A549 treated with dexamethasone at 1 μM for 4 hours (cell line): ENCODE measurements at places on chromosomes 6 and 20. TPM values are rescaled to one million over a fixed set of nuclear protein-coding genes. Genes with fewer than 3 reads are reported as not detected.

Gene SPATS1
- total RNA-seq: not detected in 5 replicates

Gene IPCEF1
- 0.07 to 0.24 TPM (median 0.11 TPM) in 5 replicates for total RNA-seq

Gene ID1
- total RNA-seq: 341 to 512 TPM (median 429 TPM) in 5 replicates

Gene CCR6
- total RNA-seq: 0.07 TPM in 1 of 5 replicates, not detected in the others

Gene LIN28B
- total RNA-seq: 1.2 to 1.7 TPM (median 1.4 TPM) in 5 replicates

Gene HECA
- 1.5 to 2.8 TPM (median 2.2 TPM) in 5 replicates for total RNA-seq

Gene DNMT3B
- 2.9 to 4.5 TPM (median 3.7 TPM) in 5 replicates for total RNA-seq

Gene CTAGE9
- not detected in 5 replicates for total RNA-seq

Gene RBM24
- total RNA-seq: 5.2 to 9.3 TPM (median 6.5 TPM) in 5 replicates

Gene NNAT
- total RNA-seq: not detected in 5 replicates

Gene C4B
- 0.47 to 0.90 TPM (median 0.64 TPM) in 5 replicates for total RNA-seq

Gene PNPLA1
- total RNA-seq: 0.03 TPM in 1 of 5 replicates, not detected in the others

Gene PAK1IP1
- total RNA-seq: 19.3 to 20.4 TPM (median 19.9 TPM) in 5 replicates

Gene FAM83D
- 49.2 to 69.9 TPM (median 64.9 TPM) in 5 replicates for total RNA-seq

Gene C20orf141
- 0.33 to 0.43 TPM (median 0.39 TPM) in 3 of 5 replicates, not detected in the others for total RNA-seq

Gene ASCC3
- total RNA-seq: 16.4 to 21.5 TPM (median 18.7 TPM) in 5 replicates

Gene TSPYL1
- 28.4 to 32.9 TPM (median 32.3 TPM) in 5 replicates for total RNA-seq

Gene SOX18
- total RNA-seq: 1.1 to 2.7 TPM (median 1.9 TPM) in 5 replicates

Gene DEFB112
- total RNA-seq: not detected in 5 replicates
